ENCODE measurements at places on chromosomes 4 and X. TPM values are rescaled to one million over a fixed set of nuclear protein-coding genes. Genes with fewer than 3 reads are reported as not detected.
A peak's percentile ranks its signal among the peaks of the same experiment; 100 is the strongest.

The PQBP1 gene
- total RNA-seq, result 69.0 TPM

DNA sequence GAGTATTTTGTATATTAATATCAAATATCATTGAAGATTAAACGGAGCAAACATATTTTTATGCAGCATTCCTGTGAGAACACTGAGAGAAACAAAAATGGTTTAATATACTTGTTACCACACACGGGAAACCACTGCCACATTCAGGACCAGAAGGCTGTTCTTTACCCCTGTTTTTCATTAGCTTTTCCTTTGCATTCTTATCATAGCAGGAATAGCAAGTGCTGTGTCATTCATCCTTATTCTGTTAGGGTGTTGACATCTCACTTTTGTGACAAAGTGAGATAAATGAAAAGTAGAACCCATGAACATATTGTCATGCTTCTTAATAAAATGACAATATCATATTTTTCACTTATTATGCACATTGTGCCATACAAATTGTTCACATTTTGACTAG is 212.4 kb upstream of the NDST4 start:
- no peaks in the 10 kb centered on the region for H3K27me3 ChIP-seq
- DNase-seq, result no peak
- no peak overlapping the region for H3K4me3 ChIP-seq
- H3K4me1 ChIP-seq, result no peaks in the 10 kb centered on the region
- H3K36me3 ChIP-seq, result no peaks in the 10 kb centered on the region

The KCND1 gene
- total RNA-seq, result 3.7 TPM

The ADH7 gene
- total RNA-seq, result not detected

The AKAP14 gene
- total RNA-seq, result 0.29 TPM

DNA sequence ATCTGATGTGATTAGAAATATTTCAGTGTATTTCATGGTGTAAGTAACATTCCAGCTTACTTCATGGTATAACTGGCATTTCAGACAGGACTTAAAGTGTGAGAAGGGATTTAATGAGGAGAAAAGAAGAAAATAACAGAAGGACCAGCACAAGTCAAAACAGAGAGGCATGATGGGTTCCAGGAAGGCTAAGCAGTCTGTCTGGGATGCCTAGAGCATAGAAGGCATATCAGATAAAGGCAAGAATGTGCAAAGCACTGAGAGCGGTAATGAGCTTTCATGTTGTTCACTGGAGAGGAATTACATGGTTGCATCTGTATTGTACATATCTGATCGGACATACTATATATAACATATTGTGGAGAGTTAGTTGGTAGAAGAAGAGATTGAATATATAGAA is 54.2 kb downstream of the GRID2 start:
- H3K27ac ChIP-seq, result no peak overlapping the region
- no peak for DNase-seq
- H3K4me3 ChIP-seq, result no peak overlapping the region
- H3K27me3 ChIP-seq, result peaks cover 17% of the 10 kb centered on the region
- no peaks in the 10 kb centered on the region for H3K36me3 ChIP-seq

The SLC4A4 gene
- 5.9 TPM for total RNA-seq

DNA sequence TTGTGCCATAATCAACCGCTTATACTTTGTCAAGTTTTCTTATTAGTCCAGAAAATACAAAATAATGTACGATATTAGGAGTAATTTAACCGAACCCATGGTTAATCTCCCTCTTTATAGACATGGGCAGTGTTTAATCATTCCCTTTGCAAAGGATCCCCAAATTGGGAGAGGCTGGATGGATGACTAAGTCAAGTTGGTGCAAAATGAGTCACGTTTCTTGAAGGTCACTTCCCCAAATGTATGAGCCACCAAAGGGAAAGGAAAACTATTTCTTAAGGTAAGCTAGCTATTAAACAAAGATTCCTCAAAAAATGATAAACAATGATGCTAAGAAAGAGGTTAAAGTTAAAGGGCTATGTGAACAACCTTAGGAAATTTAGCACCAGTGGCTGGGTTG is 17.5 kb downstream of the MAML3 start:
- no peaks in the 10 kb centered on the region for H3K27me3 ChIP-seq
- no peak overlapping the region for H3K27ac ChIP-seq
- H3K4me1 ChIP-seq, result no peaks in the 10 kb centered on the region
- H3K4me3 ChIP-seq, result no peak overlapping the region

The GPR50 gene
- 0.70 TPM for total RNA-seq

The NDST3 gene
- 0.84 TPM for total RNA-seq

- H3K4me1 ChIP-seq, result no peaks in the 10 kb centered on the region
- H3K4me3 ChIP-seq, result no peak overlapping the region
- no peaks in the 10 kb centered on the region for H3K36me3 ChIP-seq
- H3K27ac ChIP-seq, result no peak overlapping the region
- peak; percentile 38 for DNase-seq
Measured at GRCh38 chr4:5933996-5934831, 41.3 kb upstream of the CRMP1 start.

DNA sequence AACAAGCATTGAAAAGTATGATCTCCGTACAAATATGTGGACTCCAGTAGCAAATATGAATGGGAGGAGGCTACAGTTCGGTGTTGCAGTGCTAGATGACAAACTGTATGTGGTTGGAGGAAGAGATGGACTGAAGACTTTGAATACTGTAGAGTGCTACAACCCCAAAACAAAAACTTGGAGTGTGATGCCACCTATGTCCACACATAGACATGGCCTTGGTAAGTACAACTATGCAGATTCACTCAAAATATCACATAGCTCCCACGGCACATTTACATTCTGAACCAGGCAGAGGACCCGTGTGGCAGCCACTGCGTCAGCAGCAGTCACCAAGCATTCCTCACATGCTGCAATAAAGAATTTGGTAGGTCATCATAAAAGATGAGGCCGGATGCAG is 41.3 kb downstream of the KLHL5 start:
- H3K4me3 ChIP-seq, result no peak overlapping the region
- no peaks in the 10 kb centered on the region for H3K27me3 ChIP-seq
- no peaks in the 10 kb centered on the region for H3K4me1 ChIP-seq
- H3K36me3 ChIP-seq, result peaks cover 8% of the 10 kb centered on the region
- no peak for DNase-seq
- H3K27ac ChIP-seq, result no peak overlapping the region

The DDX3X gene
- 274 TPM for total RNA-seq

Data from endodermal cell (in vitro differentiated cells).